ENCODE measurements at places on chromosomes 1 and 21.

DNA sequence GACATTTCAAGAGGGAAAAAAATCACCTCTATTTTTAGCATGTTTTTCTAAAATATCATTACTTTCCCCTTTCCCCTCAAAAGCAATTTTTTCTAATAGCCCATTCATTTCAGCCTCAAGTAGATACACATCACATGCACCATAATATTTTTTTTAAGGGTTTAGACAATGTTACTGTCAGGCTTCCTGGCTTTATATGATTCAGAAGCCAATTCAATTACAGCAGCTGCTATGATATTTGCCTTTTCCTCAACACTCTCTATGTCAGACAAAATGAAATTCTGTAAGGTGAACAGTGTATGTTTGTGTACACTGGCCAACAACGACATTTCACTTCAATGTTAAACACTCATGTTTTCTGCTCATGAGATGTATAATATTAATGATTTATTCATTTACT, 46.5 kb downstream of the OMA1 start:
- DNase-seq: no peak

DNA sequence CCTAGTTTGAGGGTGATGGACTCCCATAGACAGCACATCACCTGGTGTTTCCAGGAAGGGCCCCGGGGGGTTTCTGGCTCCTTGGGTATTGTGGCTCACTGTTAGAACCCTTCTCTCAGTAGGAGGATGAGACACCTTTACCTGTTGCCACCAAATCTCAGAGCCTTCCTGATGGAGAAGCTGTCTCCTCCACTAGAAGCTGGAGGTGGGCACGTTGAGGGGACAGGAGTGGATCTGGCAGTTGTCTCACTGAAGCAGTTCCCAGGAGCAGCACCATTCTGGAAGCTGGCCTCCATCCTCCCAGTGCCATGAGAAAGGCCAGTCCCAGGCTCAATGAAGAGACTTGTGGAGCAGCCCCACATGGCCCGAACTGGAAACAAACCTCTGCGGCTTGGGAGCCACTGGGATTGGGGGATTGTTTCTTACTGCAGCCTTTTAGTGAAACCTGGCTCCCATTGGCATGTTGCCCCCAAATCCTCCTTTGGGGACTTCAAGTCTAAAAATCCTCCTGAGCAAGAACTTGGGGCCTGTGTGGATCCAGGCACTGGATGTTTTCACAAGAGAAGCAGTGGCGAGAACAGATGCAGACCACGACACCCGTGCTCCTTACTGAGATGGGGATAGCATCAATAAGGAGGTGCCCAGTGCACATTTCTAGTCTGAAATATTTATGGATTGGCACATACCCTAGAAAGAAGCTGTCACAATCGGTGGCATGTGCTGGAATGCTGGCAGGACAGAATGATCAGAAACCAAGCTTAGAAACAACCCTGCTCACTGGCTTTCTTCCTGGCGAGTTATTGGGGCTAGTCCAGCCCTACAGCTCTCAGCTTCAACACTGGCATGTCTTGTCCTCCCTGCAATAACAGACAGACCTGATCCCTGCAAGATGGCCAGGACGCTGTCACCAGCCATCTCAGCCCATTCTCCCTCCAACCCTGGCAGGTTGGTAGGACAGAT, 223.7 kb upstream of the AJAP1 start:
- DNase-seq: no peak

DNA sequence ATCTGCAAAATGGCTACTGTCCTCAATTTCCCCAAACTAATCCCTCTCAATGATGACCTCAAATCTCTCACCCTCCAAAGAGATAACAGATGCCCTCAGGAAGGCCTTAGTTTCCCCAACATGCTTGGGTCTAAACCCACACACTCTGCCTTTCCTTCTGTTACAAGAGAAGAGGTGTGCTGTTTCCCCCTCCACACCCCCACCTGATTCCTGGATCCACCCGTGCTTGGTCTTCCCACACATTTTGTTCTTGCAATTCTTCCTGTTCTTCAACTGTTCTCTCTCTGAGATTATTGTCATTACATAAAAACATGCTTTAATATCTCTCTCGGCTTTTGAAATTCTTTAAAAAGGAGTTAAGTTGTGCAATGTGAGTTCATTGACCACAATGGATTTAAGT, 5.7 kb upstream of the CBR3 start:
- no peak for DNase-seq

DNA sequence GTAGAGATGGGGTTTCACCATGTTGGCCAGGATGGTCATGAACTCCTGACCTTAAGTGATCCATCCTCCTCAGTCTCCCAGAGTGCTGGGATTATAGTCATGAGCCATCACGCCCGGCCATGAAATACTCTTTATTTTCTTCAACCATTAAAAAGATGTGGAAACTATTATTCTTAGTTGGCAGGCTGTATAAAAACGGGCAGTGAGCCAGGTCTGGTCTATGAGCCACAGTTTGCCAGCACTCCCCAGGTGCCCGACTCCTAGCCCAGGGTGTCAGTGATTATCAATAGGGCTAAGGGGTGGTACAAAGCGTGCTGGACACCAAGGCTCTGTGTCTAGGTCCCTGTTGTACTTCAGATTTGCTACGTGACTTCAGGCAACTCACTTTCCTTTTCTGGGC, 3.7 kb upstream of the TMEM61 start:
- peak; percentile 20 for DNase-seq

DNA sequence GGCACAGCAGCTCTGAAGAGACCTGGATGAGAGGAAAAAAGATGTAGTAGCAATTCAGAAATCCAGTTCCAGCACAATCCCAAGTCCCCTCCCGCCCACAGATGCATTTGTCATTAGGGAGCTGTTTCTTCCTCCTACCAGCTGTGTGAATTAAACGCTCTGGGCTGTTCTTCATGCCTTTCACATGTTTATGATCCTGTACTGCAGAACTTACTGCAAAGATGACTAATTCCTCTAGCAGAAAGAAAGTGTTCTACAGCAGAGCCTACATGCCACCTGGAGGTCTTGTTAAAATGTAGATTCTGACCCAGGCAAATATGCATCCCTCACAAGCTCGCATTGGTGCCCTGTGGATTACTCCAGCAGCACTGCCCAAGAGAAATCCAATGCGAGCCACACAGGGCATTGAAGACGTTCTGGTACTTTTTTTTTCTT, 6.5 kb downstream of the ENO1 start:
- no peak for DNase-seq

Data from NCI-H446 (cell line).